ENCODE measurements at places on chromosomes 7 and 10. TPM values are rescaled to one million over a fixed set of nuclear protein-coding genes. Genes with fewer than 3 reads are reported as not detected.

- DNase-seq = no peak
Measured at GRCh38 chr10:122254831-122255230, 16.3 kb upstream of the BTBD16 start.

GRCh38 chr10:47241256-47241655 lies 58.7 kb upstream of the GDF10 start:
- no peak for DNase-seq

Gene SYT15
- total RNA-seq = 1.9 TPM

DNA sequence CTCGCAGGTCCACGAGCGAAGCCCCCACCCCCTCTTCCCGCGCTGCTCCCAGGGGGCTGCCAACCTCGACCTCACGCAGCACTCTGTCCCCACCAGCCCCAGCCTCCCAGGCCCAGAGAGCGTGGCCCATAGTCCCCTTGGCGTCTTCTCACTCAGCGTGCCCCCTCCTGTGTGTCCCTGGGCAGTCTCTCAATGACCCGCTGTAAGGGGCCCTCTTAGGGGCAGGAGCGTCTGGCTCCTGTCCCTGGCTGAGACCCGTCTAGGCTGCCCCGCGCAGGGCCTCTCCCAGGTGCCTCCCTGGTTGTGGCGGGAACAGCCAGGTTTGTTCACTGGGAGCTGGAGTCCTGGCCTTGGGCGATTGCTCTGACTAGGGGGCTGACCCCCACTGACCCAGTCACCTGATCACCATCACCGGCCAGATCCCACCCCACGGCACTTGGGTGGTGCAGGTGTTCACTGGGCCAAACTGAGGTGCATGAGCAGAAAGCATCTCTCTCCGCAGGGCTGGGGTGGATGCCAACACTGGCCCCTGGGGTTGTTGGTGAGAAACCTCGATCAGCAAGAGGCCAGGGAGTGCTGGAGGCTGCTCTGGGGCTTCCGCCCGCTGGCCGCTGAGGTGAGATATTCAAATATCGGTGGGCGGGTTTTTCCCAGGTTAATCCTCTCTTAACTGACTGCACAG lies 12.6 kb upstream of the WDFY4 start:
- no peak for DNase-seq

DNA sequence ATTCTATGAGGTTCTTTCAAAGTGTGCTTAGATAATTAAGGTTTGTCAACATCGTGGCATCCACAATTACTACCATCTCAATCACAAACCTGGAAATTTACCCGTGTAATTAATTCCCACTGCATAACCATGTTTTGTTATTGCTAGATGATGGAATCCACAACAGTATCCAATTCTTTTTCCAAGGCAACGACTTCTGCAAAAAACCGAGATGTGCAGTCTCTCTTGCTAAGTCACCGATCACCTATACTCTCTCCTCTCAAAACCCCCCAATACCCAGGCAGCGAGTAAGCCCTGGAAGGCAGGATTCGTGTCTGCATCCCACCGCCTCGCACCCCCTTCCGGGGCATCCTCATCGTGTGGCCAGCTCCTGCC lies 678 bp upstream of the EIF4H start:
- no peak for DNase-seq

- no peak for DNase-seq
Measured at GRCh38 chr7:140230861-140231770, 54.3 kb upstream of the KDM7A start.

- DNase-seq = no peak
Measured at GRCh38 chr7:35727571-35727970, 32.6 kb upstream of the HERPUD2 start.

DNA sequence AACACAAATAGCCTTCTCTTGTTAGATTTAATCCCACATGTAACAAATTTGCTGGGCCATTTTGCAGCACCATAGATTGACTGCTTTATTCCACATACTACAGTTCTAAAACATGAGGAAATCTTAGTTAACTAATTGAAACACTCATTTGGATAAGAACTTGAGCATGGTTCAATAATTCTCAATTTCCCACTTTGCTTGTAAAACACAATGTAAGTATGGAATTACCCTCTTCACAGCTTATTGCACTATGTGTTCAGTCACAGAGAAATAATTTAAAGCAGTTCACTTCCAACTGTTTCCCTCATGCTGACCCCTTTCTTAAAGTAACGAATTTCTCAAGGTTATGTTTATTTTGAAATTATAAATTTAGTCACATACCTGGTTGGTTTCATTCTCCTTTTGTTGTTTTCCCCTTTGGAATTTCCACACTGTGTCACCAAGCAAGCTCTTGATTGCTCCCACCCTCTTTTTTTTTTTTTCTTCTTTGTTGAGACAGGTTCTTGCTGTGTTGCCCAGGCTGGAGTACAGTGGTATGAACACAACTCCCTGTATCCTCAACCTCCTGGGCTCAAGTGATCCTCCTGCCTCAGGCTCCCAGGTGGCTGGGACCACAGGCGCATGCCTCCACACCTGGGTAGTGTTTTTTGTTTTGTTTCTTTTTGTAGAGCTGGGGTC lies 425.4 kb downstream of the EXOC4 start:
- DNase-seq = no peak

GRCh38 chr10:86344281-86344680 lies 22.3 kb downstream of the GRID1 start:
- no peak for DNase-seq

- no peak for DNase-seq
Measured at GRCh38 chr7:79615871-79616640, 162.6 kb upstream of the MAGI2 start.

DNA sequence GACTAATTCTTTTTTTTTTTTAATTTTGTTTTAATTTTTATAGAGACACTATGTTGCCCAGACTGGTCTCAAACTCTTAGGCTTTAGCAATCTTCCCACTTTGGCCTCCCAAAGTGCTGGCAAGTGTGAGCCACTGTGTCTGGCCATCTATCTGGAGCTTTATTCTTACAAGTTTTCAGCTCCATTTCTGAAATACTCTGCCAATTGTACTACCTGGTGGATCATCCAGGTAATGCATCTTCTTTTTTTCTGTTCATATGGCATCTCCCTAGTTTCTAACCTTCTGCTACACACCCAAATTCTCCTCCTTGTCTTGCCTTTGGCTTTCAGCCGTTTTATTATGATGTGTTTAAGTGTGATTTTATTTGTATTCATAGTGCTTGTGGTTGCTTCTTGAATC lies 40.2 kb downstream of the ZNF365 start:
- DNase-seq = no peak

GRCh38 chr7:115146148-115146547 lies 224.3 kb downstream of the MDFIC start:
- DNase-seq = peak; percentile 81

GRCh38 chr7:28088901-28089714 lies 91.5 kb downstream of the JAZF1 start:
- DNase-seq = no peak

Gene PGAM2
- 4.2 TPM for total RNA-seq

DNA sequence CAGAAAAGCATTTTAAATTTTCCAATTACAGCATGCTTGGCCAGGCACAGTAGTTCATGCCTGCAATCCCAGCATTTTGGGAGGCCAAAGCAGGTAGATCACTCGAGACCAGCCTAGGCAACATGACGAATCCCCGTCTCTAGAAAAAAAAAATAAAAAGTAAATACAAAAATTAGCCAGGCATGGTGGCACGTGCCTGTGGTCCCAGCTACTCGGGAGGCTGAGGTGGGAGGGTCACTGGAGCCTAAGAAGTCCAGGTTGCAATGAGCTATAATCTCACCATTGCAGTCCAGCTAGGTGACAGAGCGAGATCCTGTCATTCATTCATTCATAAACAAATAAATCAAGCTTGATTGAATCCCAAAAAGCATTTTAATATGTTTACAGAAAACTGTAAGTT lies 234.9 kb downstream of the PARD3 start:
- DNase-seq = no peak

- no peak for DNase-seq
Measured at GRCh38 chr10:19944911-19945663, 128.9 kb downstream of the PLXDC2 start.

GRCh38 chr10:52778511-52779392 lies 6.2 kb upstream of the MBL2 start:
- no peak for DNase-seq

GRCh38 chr10:114356751-114357514 lies 47.4 kb downstream of the AFAP1L2 start:
- DNase-seq = no peak

Gene ASB10
- not detected for total RNA-seq

DNA sequence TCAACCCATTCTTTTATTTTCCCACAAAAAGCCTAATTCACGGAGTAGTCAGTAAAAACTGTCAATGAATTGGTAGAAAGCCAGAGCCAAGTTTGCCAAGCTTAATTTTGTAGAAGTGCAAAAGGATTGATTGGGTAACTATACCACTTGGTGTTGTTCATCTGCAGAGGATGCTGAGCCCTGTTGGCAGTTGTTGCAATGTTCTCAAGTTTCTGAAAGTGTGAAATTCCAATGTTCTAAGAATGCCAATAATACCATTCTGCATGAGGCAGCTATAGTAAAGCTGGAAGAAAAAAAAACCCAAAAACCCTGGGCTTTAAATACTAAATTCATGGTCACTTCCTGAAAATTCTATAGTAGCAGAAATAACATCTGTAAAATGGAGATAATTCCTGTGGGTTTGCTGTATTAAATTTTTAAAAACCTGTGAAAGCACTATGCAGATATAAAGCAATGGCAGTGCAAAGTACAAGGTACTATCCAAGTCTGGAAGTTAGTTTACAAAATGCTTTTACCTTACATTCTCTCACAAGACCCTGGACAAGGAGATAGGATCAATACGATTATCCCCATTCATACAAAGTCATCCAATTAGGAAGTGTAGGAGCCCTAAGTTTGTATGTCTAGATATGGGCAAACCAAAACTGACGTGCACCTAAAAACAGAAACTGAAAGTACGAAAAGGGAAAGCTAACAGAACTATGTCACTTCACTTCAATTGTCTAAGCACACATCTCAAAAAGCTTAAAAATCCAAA lies 6.0 kb upstream of the PON1 start:
- no peak for DNase-seq

DNA sequence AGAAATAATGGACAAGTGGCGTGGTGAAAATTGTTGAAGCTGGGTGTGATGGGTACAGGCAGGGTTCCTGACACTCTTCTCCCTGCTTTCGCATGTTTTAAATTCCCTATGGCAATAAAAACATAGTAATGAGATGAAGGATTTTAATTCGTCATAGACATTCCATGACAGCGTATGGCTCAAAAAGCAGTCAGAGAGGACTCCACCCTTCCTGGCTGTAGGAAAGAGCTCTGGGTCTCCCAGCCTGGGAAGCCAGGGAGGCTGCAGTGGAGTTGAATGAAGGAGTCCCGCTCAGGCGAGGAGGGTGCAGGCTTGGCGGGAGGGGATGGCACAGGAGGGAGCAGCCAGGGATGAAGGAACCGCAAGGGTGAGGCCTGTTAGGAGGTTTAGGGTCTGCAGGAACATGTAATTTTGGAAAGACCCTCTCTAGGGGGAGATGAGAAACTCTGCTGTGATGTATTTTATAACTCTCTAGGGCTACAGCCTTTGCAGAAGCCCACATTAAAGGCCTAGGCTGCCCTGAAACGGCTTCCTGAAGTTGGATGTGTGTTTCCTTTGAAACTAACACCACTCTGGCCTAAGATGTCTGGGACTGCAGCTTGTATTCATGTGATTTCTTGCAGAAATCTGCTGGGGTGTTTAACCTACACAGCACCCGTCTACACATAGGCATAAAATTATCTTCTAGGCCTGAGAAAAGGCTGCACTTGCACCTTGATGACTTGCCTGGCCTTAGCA lies 7.6 kb upstream of the LARP4B start:
- DNase-seq = no peak

Gene TAS2R3
- total RNA-seq = 2.0 TPM

GRCh38 chr10:132533571-132534260 lies 3.9 kb upstream of the INPP5A start:
- DNase-seq = peak; percentile 44

Gene ZNF680
- total RNA-seq = 17.9 TPM

GRCh38 chr7:71935674-71936073 lies 476.5 kb downstream of the CALN1 start:
- no peak for DNase-seq

DNA sequence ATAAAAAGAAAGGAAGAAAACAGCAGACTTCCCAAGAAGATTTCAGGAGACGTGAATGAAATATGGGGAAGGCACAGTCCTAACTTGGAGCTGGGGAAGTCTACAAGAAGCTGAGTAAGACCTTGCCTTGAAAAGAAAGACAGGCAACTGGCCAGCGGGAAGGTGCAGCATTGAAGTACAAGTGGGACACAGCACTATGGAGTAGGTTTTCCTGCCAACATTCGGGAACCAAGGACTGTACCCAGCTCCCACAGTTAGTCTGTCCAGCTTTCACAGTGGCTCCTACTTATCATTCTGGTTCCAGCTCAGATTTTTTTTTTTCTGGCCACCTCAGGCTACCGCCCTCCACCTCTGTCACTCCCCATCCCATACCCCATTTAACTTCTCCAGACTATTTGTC lies 10.0 kb downstream of the HPS1 start:
- no peak for DNase-seq

DNA sequence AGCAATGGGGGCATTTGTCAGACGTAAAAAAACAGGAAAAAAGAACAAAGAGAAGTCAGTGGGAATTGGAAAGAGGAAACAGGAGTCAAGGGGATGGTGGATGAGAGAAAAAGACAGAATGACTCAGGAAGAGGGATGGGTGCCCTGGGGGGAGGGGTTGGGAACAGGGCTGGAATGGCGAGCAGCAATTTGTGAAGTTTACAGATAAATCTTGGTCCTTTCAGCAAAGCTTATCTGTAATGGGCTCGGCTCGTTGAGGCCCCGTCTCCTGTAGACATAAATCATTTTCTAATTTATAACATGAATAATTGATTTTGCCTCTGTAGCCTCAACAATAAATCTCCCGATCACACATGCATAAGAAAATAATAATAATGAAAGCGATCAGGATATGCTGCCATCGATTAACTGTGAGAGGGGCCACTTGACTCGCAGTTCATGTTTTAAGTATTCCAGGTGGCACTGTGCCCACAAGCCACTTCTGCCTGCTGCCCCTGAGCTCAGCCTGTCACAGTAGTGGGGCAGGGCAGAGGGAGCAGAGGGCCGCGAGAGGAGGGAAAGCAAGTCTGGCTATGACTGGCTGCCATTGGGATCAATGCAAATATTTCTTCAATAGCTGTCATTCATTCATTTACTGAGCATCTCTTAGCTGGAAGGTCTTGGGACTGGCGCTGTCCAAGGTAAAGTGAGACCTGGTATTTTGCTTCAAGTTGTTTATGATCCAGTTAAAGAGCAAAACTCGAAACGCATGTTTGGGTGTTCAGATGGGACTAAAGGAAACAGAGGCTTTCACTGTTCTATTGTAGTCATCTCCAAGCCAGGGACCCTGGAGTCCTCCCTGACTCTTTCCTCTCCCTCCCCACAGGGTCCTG lies 47.4 kb upstream of the R3HCC1L start:
- DNase-seq = no peak

GRCh38 chr10:96743988-96744585 lies 23.8 kb upstream of the PIK3AP1 start:
- no peak for DNase-seq

Gene CALML5
- total RNA-seq = 6.3 TPM

Gene CH25H
- not detected for total RNA-seq
